Activated CD4-positive, CD25-positive, alpha-beta regulatory T cell (primary cell): ENCODE measurements at places on chromosomes 16 and 17.

- DNase-seq: no peak
These were observed 38.7 kb upstream of the IL21R start for GRCh38 chr16:27363246-27363632.

- DNase-seq: no peak
These were observed 59.5 kb upstream of the LHX1 start for GRCh38 chr17:36877771-36878170.

DNA sequence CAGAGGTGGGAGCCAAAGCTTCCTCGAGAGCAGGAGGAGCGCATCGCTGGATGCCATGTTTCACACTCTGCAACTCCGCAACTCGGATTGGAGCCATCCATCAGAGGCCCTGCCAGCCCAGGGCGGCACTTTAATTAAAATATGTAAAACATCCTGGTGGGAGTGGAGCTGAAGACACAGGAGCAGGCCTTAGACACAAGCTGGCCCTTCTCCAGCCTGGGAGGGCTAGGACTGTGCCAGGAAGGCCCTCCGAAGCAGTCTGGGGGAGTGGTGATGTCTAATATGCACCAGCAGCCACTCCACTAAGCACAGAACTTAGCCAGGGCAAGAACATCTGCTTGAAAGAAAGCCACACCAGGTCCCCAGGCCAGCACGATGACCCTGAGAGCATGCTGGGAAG, 5.8 kb upstream of the CCDC182 start:
- no peak for DNase-seq

DNA sequence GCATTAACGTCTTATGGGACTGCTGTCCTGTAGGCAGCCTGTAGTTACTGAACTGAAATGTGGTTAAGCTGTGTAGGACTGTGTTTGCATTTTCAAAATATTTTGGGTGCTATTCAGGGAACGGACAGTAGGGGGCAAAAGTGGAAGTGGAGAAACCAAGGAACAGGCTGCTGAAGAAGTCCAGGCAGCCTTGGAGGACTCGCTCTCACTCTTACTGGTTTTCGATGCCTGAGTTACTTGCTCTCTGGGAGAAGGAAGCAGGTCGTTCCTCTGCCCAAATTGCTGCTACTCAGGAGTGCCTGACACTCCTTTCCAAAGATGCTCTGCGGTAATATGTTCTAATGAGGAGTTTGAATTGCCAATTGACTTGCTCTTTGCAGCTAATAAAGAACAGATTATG, 64.5 kb upstream of the RBFOX1 start:
- no peak for DNase-seq

GRCh38 chr16:57372372-57373116, at the start of gene CX3CL1:
TSS of gene CX3CL1 (plus strand) at chr16:57372490. CDS start at chr16:57372569, 79 bp downstream.
- no peak for DNase-seq

- no peak for DNase-seq
These were observed 6.7 kb downstream of the PITPNA start for GRCh38 chr17:1555651-1556471.

GRCh38 chr17:77572065-77572601, 386.4 kb upstream of the TNRC6C start:
- DNase-seq: no peak

DNA sequence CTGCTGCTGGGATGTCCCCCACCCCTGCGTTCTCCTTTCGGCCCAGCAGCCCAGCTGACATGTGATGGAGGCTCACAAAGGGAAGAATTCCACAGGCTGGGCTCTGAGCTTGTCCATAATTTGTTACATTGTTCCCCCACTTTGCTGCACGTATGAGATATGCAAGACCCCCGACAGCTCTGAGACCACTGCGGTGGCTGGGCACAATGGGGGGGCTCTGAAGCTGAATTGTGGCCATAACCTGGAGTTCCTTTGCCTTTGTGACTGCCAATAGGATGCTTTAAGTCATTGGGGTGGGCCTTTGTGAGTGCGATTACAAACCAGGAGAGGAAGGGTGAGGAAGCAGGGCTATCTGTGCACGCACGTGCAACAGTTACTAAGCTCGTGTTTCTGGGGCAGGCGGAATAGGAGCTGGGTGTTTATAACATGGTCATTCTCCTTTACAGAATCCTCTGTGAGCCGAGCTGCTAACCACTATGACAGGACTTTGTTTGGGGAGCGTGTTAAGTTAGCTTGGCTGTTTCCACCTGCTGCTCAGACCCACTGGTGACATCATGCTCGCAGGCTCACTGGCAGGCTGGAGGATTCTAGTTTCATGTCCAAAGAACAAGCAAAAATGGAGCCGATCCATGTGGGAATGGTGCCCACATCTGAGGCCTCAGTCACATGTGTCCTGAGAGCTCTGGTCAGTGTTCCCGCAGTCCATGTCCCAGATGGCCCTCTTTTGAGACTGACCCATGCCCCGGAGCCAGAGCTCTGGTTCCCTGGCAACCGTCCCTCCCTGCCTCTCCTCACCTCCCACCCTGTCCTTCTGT, 208.3 kb upstream of the SALL1 start:
- DNase-seq: no peak

- no peak for DNase-seq
These were observed 1687.5 kb downstream of the TP53TG3F start for GRCh38 chr16:35146723-35147458.

DNA sequence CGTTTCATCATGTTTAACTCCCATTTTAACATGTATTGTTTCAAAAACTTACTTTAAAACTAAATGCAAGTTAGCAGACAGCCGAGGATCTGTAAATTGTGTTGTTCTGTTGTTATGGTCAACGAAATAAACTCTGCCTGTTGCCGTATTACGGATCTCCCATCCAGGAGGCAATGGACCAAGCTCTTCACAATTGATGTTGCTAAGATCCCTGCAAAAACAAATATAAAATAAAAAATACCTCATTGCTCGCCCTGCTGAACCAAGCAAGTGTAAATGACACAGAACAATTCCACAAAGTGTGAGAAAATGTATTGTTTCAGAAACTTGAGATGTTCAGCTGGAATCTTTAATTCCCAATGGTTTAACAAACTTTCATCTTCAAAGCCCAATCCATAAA, 65.0 kb downstream of the CEP95 start:
- no peak for DNase-seq

GRCh38 chr16:23836078-23836403, 258 bp downstream of the PRKCB start:
- DNase-seq: peak; percentile 37

GRCh38 chr17:68512960-68513474, 787 bp downstream of the PRKAR1A start:
- DNase-seq: no peak

DNA sequence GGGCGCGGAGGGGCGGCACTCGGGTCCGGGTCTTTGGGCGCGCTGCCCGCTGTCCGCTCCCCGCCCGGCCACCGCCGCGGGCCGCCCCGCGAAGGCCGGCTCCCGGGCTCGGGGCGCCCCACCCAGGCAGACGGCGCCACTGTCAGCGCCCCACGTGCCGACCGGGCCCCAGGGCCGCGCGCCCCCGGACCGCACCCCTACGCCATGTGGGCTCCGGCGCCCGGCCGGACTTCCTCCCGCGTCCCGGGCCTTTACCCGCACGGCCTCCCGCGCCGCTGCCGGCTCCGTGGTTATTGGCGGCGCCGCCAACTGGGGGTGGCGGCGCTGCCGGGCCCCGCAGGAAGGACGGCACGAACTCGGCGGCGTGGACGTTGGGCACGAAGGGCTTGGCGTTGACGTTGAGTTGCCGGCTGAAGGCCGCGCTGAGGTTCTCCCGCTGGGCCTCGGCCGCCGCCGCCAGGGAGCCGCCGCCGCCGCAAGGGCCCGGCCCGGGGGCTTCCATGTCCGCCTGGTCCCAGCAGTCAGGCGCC, 577 bp downstream of the GSPT1 start:
- DNase-seq: no peak

GRCh38 chr16:89737341-89738071, 16.2 kb downstream of the ZNF276 start:
- DNase-seq: no peak

DNA sequence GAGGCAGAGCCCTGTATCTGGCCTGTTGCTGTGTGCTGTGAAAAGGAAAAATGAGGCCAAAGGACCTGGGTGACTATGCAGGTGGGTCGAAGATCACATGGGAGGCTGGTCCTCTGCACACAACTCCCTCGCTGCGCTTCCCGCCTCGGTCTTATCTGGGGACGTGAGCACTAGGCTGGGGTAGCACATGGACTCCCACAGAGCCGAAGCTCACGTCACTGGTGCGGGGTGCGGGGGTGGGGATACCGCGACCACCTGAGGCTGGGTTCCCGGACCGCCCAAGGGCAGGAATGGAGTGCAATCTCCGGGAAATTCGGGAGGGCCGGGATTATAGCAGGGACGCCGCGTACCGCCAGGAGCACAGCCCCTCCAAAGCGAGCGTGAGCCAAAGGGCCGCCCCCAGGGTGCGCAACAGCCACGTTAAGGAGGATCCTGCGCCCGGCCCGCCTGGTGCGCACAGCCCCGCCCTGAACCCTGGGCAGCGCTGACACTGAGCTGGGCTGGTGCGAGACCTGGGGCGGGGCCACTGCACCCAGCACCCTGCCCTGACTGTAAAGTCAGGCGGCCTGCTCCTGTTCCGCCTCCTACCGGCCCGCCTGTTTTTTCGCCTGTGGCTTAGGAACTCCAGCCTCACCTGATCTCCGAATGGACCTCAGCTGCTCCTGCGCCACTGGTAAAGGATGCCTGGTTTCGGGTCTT, 4.8 kb downstream of the MT1A start:
- DNase-seq: peak; percentile 52
